ENCODE measurements at places on chromosomes 5 and 9.

- DNase-seq = no peak
Measured at GRCh38 chr5:65355301-65355700, 126.4 kb downstream of the ADAMTS6 start.

GRCh38 chr5:76819851-76820525, 1.2 kb downstream of the F2RL1 start:
- no peak for DNase-seq

DNA sequence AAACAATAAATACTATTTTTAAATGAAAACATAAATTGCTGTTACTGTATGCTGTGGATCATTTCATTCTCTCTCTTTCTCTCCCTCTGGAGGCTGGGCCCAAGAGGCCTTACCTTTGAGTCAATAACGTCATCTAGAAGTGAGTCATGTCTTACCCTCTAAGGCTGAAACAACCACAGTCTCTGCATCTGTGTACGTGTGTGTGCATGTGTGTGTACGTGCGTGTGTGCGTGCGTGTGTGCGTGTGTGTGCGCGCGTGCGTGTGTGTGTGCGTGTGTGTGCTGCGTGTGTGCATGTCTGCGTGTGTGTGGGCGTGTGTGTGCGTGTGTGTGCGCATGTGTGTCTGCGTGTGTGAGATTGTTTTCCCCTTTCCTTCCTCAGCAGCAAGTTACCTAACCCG, 13.6 kb upstream of the IL17B start:
- no peak for DNase-seq

DNA sequence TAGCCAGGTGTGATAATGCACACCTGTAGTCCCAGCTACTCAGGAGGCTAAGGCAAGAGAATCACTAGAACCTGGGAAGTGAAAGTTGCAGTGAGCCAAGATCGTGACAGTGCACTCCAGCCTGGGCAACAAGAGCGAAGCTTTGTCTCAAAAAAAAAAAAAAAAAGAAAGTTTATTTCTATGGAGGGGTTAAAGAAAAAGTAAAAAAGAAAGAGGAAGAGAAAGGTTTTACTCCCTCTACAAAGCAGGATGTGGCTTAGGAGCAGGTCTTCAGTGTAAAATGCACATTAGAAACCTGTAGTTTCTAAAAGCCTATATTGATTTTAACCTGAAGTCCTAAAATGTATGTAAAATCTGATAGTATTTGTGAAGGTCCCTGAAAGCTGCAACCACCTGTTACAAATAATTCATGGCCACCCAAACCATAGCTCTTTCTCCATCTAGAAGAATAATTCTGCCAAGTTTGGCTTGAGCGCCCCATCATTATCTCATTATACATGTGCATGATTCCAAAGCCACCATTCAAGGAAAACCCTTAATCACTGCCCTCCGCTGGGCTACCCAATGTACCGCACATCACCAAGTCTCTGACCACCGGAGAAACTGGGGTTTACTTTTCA, 3.4 kb downstream of the FNBP1 start:
- DNase-seq = no peak

- DNase-seq = no peak
Measured at GRCh38 chr9:6829027-6829426, 71.3 kb downstream of the KDM4C start.

GRCh38 chr9:20022410-20022809, 233.6 kb upstream of the SLC24A2 start:
- DNase-seq = no peak

DNA sequence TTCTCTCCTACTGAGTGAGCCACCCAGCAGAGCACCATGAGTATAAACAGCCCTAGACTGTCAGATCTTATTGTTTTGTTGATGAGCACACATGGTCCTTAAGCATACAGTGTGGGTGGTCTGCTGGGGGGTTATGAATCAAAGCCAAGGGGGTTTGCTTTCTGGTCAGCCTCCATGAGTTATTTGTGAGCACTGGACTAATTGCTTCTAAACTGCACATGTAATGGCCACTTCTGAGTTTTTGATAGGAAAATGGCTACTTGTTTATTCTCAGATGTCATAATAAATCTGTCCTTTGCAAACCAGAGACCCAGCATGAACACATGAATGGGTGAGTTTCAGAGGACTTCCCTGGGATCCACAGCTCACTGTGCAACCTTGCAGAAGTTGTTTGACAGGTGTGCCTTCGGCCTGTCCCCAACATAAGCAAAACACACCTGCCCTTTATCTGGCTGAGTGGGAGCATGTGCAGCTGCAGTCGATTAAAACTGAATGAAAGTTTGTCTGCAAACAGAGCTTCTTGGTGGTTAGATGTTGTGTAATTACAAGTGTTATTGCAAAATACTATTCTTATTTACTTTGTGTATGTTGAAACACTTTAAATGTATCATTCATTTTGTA, 35.9 kb downstream of the MAMDC2 start:
- DNase-seq = no peak

- DNase-seq = no peak
Measured at GRCh38 chr5:126959188-126959587, 71.2 kb downstream of the MARCHF3 start.

DNA sequence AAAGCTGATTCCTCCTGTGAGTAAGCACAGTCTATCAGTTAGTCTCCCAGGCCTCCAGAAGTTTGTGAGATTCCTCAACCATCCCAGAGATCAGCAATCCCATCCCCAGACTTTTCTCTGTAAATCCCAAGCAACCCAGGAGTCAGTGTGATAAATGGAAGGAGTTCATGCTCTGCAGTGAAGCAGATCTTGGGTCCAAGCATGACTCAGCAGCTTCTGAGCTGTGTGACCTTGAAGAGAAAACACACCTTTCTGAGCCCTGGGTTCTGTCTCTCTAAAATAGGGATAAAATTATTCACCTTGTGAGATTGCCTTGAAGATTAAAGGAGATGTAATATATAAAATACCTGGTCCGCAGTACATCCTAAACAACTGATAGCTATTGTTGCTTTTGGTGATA, 318.7 kb downstream of the ASTN2 start:
- DNase-seq = no peak

DNA sequence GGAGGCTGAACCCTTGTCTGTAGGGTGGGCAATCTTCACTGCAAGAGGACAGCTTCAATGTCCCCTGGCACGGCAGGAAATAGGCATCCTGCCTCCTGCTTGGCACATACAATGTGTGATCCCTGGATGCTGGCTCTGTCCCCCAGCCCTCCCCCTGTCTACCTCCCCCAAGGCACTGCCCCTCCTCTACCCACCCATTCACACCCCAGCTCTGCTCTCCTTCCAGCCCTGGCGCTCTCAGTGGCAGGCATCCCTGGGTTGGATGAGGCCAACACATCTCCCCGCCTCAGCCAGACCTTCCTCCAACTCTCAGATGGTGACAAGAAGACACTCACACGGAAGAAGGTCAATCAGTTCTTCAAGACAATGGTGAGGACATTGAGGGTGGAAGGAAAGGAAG, 24.1 kb upstream of the FOXI1 start:
- no peak for DNase-seq

DNA sequence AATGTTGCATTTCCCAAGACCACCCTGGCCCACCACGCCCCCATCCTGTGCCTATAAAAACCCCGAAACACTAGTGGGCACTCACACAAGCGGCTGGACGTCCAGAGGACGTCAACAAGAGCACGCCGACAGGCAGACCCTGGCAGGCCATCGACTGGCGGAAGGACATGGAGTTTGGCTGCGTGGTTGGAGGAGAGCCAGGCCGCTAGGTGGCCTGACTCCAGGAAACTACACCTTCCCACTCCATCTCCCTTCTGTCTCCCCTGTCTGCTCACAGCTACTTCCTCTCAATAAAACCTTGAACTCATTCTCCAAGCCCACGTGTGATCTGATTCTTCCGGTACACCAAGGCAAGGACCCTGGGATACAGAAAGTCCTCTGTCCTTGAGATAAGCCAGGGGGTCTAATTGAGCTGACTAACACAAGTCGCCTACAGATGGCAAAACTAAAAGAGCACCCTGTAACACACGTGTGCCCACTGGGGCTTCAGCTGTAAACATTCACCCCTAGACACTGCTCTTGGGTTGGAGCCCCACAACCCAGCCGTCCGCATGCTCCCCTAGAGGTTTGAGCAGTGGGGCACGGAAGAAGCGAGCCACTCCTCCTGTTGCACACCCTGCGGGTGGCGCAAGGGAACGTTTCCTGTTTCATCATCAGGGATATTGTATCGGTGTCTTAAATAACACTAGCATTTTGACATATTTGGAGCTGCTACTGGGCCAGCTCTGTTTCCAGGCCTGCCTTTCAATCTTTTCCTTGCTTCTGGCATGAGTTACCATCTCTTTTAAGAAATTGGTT, 54.5 kb upstream of the TAF11L2 start:
- no peak for DNase-seq
